NCI-H526 (cell line): ENCODE measurements at places on chromosomes 4 and X.

DNA sequence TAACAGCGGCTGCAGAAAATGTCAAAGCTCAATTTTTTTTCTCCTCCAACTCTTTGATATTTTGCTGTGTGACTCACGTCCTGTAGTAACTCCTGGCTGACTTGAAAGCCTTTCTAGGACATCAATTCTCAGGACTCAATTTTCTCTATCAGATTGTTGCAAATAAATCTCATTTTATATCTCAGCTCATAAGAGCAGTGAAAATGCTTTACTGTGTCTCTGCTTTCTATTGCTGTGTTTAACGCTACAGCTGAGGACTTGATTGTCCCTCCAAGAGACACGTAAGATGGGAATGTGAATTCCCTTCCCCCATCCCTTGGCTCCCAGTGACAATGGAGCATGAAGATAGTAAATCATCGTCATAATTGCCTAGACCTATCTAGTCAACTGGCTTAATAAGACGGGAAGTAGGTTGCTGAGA is 20.5 kb upstream of the CBR4 start:
- DNase-seq: no peak

DNA sequence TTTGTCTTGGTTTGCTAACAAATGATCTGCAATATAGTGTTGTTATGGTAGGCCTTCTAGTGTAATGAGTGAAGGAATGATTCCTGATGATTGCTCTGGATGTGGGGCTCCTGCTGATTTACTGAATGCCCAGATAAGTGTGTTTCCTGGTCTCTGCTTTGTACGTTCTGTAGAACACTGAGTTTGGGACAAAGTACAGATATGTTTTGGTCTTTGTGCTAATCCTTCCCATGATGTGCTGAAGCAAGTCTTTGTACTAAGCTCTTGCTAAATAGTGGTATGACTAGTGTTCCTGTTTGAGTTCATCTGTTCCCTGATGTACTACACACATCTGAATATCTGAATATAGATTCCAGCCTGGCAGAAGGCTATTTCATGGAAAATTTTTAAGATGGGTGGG is 36.9 kb upstream of the XIAP start:
- no peak for DNase-seq

DNA sequence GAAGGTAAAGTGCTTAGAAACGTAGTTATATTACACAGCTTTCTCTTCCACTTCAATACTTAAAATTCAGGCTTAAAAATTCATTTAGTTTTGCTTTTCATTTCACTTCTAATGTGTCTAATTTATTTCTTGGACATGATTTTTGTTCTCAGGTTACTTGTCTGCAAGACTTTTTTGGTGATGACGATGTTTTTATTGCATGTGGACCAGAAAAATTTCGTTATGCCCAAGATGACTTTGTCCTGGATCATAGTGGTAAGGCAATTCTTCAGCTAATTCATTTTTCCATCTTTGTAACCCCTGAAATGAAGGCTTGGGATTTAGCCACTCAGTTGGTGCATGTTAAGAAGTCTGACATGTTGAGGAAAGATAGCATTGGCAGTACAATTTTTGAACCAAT is 114.7 kb downstream of the DCLK2 start:
- no peak for DNase-seq

DNA sequence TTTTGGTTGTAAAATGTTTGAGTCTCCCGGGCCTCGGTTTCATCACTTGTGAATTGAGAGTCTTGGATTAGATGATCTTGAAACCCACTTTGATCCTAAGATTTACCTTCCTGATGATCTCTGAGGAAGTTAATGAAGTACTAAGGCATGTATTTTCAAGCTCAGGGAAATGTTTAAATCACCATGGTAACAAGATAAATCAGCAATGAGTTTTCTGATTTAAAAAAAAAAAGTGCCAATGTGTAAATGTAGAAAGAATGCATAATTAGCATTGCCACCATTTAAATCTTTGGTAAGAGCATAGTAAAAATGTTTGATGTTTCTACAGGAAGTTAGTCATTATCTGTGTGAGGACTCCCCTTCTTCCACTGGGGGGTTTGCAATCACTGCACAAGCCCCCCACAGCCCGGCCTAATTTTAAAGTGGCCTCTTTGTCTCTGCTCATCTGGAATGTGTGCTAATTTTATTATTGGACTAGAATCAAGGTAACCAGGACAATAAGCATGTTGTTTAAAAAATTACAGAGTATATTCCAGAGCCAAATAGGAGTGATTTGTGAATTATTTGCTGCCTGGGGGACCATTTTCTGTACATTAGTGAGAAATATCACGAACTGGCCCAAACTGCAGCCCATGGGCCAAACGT is 93.6 kb downstream of the SLC34A2 start:
- no peak for DNase-seq

DNA sequence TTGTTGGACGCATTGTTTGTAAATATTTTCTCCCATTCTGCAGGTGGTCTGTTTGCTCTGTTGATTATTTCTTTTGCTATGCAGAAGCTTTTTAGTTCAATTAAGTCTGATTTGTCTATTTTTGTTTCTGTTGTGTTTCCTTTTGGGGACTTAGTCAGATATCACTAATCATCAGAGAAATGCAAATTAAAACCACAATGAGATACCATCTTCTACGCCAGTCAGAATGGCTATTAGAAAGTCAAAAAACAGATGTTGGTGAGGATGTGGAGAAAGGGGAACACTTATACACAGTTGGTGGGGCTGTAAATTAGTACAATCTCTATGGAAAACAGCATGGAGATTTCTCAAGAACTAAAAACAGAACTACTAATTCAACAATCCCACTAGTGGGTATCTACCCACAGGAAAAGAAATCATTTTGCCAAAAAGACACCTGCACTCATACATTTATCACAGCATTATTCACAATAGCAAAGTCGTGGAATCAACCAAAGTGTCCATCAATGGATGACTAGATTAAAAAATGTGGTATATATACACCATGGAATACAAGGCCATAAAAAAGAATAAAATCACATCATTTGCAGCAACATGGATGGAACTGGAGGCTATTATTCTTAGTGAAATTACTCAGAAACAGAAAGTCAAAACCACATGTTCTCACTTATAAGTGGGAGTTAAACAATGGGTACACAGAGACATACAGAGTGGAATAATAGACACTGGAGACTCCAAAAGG is 8.1 kb downstream of the COQ2 start:
- no peak for DNase-seq
